D721Med (cell line): ENCODE measurements at places on chromosomes 2 and 18.

DNA sequence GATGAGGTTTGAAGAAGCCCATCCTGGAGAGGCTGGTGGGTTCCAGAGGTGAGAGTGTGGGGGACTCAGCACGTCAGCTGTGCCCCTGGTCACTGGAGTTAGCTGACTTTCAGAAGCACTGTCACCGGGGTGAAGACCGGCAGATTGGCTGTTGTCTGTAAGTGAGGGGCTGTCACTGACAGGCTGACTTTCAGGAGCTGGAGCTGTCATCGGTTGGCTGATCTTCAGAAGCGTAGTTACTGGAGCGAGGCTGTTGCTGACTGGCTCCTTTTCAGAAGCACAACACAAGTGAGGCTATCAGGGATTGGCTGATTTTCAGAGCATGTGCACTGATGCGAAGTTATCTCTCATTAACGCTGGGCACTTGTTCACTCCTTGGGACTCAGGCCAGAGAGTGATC lies 738.4 kb upstream of the ID2 start:
- no peak for DNase-seq

DNA sequence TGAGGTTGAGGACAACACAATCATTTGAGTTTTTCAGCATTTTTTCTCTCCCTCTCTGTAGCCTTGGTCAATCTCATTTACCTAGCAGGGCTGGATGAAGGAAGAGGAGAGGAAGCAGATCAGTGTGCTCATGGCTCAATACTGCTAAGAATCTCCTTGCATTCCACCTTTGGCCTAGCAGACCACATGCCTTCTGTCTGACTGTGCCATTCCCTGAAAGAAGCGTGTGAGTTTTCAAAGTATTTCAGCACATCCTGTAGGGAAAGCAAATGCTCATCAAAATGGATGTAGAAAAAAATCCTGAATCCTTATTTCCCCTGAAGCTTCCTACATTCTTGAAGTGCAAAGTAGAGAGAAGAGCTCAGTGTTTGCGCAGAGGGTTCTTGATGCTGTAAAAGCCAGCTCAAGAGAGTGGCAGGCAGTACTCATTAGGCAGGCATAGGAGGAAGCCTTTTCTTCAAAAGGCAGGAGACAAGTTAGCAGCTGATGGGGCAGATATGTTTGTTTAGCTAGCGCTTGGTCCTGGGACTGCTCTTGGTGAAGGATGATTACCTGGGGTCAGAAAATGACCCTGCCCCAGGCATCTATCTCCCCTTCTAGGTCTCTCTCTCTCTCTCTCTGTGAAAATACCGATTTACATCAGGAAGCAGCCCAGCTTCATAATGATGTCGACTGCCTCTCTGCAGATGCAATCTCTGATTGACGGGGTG lies 14.4 kb upstream of the PIK3C3 start:
- no peak for DNase-seq

DNA sequence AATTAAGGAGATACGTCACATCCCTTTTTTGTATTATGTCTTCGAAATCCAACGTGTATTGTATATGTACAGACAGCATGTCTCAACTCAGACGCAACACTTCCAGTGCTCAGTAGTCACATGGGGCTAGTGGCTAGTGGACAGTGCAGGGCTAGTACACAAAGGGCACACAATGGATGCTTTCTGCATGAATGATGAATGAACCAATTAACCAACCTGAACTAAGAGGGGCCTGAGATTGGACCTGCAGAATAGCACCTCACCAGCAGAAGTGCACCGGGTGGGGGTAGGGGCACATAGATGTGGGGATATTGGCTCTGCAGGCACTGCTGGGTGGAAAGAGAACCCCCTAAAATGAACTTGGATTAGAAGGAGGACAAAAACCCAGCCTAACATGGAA lies 20.7 kb downstream of the ST8SIA5 start:
- no peak for DNase-seq

GRCh38 chr2:193348055-193348454 lies 1153.3 kb upstream of the TMEFF2 start:
- DNase-seq: no peak

DNA sequence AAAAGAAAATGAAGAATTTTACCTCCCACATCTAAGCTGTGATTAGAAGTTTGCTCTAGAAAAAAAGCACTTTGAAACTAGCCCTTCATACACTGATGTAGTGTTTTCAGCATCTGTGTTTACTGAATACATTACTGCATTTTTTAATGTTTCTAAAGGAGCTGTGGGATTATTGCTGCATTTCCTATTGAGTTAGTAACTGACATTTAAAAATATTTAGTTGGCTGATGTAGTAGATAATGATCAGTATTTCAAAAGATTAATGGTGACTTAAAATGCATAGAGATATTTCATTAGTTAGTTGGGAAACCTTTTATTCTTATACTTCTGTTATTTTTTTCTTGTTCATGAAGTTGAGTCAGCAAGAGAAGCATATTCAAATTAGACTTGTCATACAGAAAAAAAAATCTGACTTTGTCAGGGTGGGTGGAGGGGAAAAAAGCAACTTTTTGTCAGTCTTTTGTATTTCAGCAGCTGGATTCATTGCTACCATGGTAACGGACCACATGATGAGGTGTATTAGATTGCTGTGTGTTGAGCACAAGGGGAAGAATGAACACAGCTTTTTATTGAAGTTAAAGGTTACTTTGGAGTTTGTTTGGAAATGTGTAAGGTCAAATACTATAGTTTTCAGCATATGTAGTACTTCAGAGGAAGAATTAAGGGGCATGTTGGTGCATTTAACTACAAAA lies at the start of gene DTNA:
Gene DTNA, plus strand, starts transcription at position 549 of the 692 bp plus-strand sequence. CDS start 45,679 bp downstream, outside the sequence.
- DNase-seq: no peak

- DNase-seq: no peak
Observed at GRCh38 chr2:198611201-198611600, 806.8 kb downstream of the PLCL1 start.

DNA sequence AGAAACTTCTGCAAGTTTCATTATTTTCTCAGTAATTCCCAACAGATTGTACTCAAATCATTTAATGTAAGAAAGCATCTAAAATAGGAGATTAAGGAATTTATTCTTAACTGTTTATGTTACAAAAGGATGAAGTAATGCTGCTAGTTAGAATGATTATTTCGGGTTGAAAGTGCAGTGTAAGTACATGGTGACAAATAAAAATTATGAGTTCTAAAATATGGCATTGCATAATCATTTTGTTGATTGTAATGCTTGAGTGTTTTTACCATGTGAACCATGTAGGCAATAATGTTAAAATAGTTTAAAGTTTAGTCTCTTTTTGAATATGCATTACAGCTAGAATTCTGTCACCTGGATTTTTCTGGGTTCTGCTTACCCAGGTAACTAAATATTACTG lies 149.0 kb upstream of the SP5 start:
- no peak for DNase-seq

DNA sequence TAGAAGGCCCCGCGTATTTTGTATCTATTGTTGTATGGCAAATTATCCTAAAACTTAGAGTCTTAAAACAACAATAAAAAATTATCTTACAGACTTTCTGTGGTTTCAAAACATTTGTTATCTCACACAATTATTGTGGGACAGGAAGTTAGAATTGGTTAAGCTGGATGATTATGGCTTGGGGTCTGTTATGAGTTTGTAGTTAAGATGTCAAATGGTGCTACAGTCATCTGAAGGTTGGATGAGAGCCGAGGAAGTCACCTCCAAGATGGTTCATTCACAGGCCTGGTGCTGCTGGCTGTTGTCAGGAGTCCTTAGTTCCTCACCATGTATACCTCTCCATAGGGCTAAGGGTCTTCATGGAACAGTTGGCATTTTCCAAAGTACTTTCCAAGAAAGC lies 175.6 kb upstream of the FANCL start:
- DNase-seq: no peak

DNA sequence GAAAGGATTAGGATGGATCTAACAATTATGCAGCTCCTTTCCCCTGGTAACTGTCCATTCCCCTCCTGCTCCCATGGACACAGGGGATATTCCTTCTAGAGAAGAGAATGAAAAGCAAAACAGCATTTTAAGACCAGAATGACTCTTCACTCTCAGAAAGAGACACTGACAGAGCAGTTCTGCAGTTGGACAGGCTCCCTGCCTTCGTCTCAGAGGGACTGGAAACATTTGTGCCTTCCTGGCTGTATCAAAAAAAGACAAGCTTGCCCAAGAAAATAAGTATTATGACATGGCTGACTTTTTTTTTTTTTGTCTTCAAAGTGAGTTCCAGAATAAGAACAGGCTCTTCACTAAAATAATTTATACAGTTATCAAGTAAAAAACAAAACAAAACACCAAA lies 9.5 kb downstream of the PID1 start:
- DNase-seq: no peak

- no peak for DNase-seq
Observed at GRCh38 chr2:162200636-162201035, 42.6 kb downstream of the FAP start.

GRCh38 chr2:208250388-208250787 lies 4.5 kb downstream of the IDH1 start:
- no peak for DNase-seq

GRCh38 chr2:174546519-174547506 lies 50.8 kb downstream of the WIPF1 start:
- peak; percentile 22 for DNase-seq
